ENCODE measurements at places on chromosomes 1 and 21.
A peak's percentile ranks its signal among the peaks of the same experiment; 100 is the strongest.

DNA sequence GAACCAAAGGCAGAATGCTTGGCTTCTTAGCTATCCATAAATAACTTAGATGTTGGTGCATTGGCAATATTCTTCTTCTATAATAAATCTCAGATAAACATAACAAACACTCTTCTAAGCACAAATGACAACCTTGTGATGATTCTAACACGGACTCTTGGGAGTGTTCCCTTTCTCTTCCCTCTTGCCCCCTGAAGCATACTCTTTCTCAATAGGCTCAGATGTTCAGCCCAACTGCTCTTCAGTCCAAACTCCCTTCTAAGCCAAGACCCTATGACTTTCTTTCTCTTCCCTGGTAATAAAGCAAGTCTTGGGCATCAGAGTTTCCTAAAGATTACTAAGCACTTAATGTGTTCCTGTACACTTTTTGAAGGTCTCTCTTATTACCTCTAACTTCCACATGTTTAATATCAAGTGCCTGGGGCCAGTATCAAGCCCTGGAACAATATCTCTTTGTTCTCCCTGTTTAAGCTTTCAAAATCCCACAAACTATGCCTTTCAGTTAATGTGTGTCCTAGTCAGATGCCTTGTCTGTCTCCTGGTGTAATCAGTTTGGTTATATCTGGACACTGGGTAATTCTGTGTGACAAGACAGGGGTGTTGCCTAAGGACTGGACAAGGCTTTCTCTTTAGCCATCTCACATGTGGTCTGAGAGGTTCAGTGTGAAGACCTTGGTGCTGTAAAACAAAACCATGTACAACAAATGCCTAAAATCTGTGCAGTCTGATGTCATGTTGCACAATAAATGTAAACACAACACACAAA lies 92.9 kb upstream of the IVNS1ABP start:
- DNase-seq: peak; percentile 76

DNA sequence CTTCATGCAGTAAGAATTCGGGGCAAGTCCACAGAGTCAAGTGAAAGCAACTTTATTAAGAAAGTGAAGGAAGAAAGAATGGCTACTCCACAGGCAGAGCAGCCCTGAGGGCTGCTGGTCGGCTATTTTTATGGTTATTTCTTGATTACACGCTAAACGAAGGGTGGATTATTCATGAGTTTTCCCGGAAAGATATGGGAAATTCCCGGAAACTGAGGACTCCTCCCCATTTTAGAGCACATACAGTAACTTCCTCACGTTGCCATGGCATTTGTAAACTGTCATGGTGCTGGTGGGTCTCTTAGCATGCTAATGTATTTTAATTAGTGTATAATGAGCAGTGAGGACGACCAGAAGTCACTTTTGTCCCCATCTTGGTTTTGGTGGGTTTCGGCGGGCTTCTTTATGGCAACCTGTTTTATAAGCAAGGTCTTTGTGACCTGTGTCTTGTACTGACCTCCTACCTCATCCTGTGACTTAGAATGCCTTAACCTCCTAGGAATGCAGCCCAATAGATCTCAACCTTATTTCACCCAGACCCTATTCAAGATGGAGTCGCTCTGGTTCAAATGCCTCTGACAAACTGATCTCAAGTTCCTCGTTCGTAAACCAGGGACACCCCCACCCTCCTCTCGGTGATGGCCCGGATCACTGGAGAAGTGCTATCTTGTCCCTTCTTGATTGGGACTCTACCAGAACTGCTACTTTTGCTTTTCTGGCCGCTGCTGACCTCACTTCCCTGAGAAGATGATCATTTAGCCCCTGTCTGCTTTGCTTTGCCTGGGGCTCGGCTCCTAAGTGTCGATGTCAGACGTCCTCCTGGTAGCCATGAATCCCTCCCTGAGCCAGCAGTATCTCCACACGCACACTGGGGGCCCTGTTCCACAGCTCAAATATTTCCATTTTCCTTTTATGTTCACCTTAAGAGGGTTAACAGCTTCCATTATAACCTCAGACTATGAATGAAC lies 48.8 kb downstream of the CLSTN1 start:
- no peak for DNase-seq

GRCh38 chr1:222772996-222773379 lies 36.0 kb downstream of the FAM177B start:
- no peak for DNase-seq

DNA sequence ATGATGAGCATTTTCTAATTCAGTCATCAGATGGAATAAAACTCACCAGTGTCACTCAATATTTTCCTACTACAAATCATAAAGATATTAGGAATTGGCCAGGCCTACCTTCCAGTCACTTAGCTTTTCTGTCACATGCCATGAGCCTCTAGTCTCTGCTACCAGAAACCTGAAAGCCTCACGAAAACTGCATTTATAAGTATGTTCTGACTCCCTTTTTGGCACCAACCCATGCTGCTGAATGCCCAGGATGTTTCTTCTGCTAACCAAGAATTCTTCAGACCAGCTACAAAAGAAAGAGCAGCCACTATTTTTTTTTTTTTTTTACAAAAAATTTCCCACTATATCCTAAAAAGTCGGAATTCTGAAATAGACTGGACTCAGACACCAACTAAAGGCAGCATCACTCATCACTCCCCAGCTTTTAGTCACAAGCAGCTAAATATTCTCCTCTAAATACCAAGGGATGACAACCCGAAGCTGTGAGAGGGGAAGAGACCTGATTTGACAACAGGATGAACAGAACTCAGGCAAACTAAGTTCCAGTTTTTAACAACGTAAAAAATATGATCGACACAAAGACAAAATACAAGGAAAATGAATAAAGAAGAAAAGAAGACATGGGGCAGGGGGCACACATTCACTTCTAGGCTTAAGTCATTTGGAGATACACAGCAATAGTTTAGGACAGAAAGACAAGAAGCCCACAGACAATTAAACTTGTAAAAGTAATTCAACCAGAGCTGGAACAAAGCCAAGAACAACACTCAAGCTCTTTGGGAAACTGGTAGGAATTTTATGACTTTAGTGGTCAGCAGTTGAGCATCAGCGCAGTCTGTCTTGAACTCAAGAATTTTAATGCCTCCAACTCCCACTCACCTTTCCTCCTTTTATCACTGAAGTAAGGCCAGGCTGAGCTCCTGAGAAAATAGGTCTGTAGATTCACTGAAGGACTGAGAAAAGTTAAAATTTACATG lies 1.7 kb downstream of the DCAF8 start:
- no peak for DNase-seq

GRCh38 chr1:228898582-228898992 lies 163.3 kb downstream of the RHOU start:
- no peak for DNase-seq

GRCh38 chr1:17293681-17294425 lies 14.1 kb upstream of the PADI4 start:
- no peak for DNase-seq

GRCh38 chr1:46675549-46676314 lies 4.1 kb downstream of the TEX38 start:
- DNase-seq: no peak

DNA sequence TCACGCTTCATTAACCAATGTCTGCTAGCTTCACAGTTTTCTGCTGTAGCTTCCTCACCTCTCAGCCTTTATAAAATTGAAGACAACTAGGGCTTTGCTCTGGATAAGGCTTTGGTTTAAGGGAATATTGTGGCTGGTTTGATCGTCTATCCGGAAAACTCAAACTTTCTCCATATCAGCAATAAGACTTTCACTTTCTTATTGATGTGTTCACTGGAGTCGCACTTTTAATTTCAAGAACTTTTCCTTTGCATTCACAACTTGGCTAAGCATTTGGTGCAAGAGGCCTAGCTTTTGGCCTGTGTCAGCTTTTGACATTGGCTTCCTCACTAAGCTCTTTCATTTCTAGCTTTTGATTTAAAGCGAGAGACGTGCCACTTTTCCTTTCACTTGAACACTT lies 12.9 kb downstream of the COA6 start:
- DNase-seq: no peak

GRCh38 chr1:244341455-244342450 lies 110.0 kb downstream of the ADSS2 start:
- no peak for DNase-seq

Measured in NCI-H526 (cell line).